CD4-positive, alpha-beta T cell treated with Interleukin-1 beta for 1 hour (primary cell): ENCODE measurements at places on chromosomes 12 and 14.

- no peak for DNase-seq
These were observed 227.1 kb upstream of the FKBP4 start for GRCh38 chr12:2567711-2568110.

GRCh38 chr14:33848706-33849454 lies 102.0 kb downstream of the EGLN3 start:
- DNase-seq: peak; percentile 16

- DNase-seq: no peak
These were observed 499.9 kb downstream of the VRK1 start for GRCh38 chr14:97297100-97297499.

- no peak for DNase-seq
These were observed 46.5 kb downstream of the ITPR2 start for GRCh38 chr12:26786491-26786864.

DNA sequence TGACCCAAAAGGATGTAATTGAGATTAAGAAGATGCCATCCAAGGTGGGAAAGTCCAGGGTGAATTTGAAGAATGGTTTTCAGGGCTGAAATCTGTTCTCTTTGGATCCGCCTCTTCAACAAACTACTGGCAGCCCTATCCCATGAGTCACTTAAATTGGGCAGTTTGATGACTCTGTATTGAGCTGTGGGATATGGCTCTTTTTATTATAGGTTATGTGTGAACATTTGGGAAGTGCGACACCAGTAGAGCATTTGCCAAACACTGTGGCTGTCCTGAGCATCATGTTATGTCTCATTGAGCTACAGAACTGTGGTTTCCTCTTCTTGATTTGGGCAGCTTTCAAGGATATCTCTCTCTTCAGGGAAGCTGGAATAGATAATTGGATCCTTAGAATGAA lies 22.3 kb downstream of the IFT43 start:
- DNase-seq: no peak

- DNase-seq: no peak
These were observed 65.2 kb downstream of the RFX4 start for GRCh38 chr12:106647793-106648514.

DNA sequence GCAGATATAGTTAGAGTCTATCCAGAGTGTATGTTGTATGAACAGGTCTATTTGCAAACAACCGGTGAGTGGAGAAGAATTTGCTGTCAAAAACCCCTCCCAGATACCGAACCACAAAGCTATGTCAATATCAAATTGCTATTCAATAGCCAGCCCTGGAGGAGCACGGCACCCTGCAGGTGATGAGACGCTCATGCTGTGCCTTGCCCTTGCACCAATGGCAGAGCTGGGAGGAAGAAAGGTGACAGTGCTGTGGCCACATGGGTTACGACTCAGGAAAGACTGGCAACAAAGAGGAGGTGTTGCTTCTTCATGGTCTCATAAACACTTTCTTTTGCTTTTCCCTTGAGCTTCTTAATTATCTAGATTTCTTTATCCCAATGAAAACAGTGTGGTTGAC lies 55.7 kb downstream of the PAX9 start:
- no peak for DNase-seq

DNA sequence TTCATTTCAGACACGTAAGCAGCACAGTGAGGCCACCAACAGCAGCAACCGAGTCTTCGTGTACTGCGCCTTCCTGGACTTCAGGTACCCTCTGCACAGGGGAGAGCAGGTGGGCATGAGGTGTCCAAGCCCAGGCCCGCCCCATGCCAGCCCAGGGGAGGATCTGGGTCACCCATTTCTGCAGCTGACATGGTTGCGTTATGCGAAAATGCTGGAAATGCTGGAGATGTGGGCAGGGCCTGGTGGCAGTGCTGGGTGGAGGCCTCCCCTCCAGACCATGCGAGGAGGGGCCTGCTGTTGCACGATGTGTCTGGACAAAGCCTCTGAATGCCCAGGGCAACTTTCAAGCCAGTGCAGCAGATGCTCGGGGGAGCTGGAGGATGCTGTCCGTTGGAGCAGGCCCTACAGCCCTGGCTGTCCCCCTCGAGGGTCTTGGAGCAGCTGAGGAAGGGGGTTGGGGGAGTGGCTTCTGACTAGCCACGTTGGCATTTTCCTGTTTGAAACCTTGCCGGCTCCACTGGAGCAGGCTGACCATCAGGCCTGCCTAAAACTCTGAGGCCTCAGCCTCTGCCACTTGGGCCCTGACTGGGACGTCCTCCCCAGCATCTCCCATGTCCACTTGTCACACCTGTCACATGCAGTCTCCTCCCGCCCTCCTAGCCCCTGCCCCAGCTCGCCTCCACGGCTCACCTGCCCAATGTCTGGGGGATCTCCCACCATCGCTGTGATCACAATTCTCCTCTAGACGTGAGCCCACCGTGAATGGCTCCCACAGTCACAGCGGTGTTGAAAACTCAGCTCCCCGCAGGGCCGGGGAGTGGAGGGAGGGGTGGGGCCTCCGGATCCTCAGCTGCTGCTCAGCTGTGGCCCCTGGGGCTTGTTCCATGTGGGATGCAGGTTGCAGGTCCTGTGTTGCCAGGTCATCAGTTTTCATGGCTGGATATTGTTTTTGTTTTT lies 123.4 kb downstream of the ADGRD1 start:
- DNase-seq: no peak

GRCh38 chr14:71314717-71315116 lies 407.5 kb downstream of the PCNX1 start:
- DNase-seq: no peak

DNA sequence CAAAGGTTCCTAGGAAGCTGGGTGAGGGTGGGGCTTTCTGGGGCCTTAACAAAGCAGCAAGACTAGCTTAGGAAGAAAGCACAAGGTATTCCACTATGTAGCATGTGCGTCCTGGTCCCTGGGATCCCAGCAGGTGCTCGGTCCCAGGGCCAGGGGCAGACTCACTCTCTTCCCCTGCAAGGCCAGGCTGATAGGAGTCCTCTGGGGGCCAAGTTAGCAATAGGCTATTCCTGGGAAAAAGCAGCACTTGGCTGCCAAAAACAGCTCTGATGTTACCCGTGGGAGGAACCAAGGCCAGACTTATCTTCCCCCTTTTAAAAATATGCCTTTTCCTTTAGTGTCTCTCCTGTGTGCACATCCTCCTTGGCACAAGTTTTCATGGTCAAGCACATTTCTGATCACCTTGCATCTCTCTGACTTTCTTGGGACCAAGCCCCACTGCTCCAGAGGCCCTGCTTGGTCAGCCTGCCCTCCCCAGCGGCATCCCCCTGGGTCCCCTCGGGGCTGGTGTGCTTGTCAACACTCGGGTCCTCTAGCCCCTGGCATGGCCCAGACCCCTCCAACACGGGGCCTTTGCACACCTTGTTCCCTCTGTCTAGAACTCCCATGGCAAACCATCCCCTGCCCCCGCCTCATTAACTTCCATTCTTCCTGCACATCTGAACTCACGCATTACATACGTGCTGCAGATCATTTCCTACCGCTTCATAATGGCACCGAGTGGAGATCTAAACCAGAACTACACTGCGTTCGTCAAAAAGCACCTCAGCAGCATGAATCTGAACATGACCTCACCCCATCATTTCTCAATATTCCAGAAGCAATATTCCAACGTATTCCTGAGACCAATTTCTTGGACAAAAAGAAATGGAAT lies 21.9 kb downstream of the CCDC92 start:
- DNase-seq: no peak

DNA sequence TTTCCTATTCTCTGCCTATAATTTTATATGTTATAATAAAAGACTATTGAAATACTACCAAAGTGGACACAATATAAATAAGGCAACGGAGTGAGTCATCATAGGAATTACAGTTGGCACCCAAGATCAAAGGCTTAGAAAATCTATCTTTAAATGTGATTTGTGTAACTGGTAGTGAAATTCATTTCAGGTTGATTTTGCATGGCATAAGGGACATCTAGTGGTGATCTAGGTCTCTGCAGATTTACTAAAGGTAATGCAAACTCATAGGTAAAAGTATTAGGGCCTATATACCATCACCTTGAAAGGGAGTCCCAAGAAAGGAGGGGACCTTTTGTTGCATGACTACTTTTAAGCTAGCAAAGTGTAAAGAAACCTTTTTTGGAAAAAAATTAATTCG lies 527.2 kb downstream of the NRXN3 start:
- no peak for DNase-seq

- no peak for DNase-seq
These were observed 26.5 kb upstream of the PLD4 start for GRCh38 chr14:104898195-104898558.

- no peak for DNase-seq
These were observed 7.3 kb upstream of the STX2 start for GRCh38 chr12:130846369-130846768.

GRCh38 chr12:114166362-114166761 lies 200.2 kb upstream of the RBM19 start:
- no peak for DNase-seq

GRCh38 chr12:40820794-40821484 lies 128.7 kb downstream of the CNTN1 start:
- no peak for DNase-seq

DNA sequence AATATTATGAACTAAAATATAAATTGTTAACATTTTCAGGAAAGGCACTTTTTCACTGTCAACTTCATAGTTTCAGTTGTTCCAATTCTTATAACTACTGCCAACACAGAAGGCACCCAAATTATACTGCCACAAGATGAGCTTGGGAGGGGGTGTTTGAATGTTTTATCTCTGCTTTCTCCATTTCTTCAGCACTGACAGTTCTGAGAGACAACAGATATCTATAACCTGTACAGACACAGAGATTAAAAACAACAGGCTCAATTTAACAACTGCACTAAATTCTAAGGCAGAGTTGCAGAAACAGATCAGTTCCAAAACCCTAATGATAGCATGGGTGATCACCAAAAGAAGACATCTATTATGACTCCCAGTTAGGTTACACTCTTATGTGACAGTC lies 12.8 kb downstream of the SCAF11 start:
- DNase-seq: no peak

GRCh38 chr12:127675936-127676335 lies 591.0 kb upstream of the TMEM132C start:
- DNase-seq: no peak
